Liver (tissue), 10 donors: ENCODE measurements at places on chromosomes 5 and 9. TPM values are rescaled to one million over a fixed set of nuclear protein-coding genes. Genes with fewer than 3 reads are reported as not detected.
A peak's percentile ranks its signal among the peaks of the same experiment; 100 is the strongest.

GRCh38 chr9:98312365-98312764 lies 56.9 kb upstream of the TBC1D2 start:
- no peak for DNase-seq

GRCh38 chr9:117462861-117463260 lies 48.0 kb upstream of the ASTN2 start:
- DNase-seq: no peak

TSSK1B gene
- polyA plus RNA-seq: not detected

DNA sequence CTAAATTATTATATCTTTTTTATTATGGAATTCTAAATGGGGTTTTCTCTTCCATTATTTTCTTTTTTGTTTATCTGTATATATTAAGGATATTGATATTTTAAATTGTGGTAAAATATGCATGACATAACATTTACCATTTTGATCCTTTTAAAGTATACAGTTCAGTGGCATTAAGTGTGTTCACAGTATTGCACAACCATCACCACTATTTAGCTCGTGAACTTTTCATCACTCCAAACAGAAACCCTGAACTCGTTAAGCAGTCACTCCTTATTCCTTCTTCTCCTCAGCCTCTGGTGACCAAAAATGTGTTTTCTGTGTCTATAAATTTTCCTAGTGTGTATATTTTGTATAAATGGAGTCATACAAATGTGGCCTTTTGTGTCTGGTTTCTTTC lies 188.2 kb downstream of the CCDC171 start:
- no peak for DNase-seq

DNA sequence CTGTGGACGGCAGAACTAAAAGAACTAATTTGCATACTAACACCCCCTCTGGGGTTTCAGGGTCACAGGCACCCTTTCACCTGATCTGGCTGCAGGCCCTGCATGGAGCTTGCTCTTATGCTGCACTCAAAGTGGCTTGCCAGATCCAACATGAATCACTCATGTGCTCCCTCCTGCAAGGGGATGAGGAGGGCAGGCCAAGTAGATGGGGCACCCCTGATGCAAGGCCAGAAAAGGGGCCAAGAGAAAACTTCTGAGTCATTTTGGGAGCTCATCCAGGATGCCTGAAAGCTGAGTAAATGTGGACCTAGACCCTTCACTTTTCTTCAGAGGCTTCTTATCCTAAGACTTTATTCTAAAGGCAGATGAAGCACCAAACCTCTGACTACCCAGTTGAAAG lies 558.5 kb upstream of the PTGER4 start:
- DNase-seq: no peak

GRCh38 chr5:154015071-154015693 lies 23.5 kb downstream of the FAM114A2 start:
- DNase-seq: no peak

- no peak for DNase-seq
Observed at GRCh38 chr5:111129938-111130337, 37.8 kb downstream of the WDR36 start.

GRCh38 chr9:75185585-75186170 lies 97.4 kb downstream of the OSTF1 start:
- DNase-seq: peak; percentile 39

HINT1 gene
- 364 TPM for polyA plus RNA-seq

- no peak for DNase-seq
Observed at GRCh38 chr5:96402500-96402899, 30.5 kb downstream of the PCSK1 start.

DNA sequence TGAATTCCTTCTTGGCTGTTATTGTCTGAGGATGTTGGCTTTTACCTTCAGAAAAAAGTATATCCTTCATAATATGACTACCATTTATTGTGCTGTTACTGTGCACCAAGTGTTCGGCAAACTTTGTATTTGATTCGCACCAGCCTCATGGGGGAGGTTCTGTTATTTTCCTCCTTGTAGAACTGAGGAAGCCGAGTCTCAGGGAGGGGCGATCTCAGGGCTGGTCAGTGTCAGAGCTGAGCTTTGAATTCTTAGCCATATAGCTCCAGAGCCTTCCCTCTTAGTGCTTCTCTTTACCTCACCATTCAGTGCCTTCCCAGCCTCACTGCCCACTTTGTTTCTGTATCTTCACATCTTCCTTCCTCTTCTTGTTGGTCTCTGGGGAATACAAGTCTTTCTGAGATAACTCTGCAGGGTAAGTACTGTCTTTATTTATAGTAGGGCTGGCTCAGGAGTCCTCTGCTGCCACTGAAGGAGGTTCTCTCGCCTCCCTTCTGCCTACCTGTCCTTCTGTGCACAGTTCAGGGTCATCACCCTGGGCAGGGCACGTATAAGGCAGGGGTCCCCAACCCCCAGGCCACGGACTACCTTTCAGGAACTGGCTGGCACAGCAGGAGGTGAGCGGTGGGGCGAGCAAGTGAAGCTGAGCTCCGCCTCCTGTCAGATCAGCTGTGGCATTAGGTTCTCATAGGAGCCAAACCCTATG lies 48.4 kb downstream of the GALNT10 start:
- DNase-seq: no peak

AP3B1 gene
- 9.9 TPM for polyA plus RNA-seq

GRCh38 chr5:126178521-126178920 lies 244.7 kb upstream of the GRAMD2B start:
- no peak for DNase-seq

- DNase-seq: no peak
Observed at GRCh38 chr5:8848997-8849594, 696.8 kb downstream of the SEMA5A start.

AK8 gene
- 0.26 TPM for polyA plus RNA-seq

DNA sequence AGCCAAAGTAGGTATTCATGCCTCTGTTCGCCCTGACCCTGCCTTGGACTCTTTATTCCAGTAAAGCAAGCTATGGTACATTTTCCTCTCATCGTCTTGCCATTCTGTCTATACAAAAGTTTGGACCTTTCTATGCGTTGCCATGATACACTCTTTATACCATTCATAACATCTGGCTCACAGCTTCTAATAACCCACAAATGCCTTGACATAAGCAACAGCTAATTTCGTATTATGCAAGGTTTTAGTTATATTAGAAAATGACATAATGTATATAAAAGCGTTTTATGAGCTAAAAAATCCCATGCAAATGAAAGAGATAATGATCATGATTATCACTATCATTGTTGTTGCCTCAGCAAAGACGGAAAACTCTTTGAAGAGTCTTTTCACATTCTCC lies 265.7 kb downstream of the TMEM167A start:
- DNase-seq: no peak

PCDHGA1 gene
- 0.05 TPM for polyA plus RNA-seq

- DNase-seq: no peak
Observed at GRCh38 chr5:172556971-172557461, 84.0 kb upstream of the NEURL1B start.

DNA sequence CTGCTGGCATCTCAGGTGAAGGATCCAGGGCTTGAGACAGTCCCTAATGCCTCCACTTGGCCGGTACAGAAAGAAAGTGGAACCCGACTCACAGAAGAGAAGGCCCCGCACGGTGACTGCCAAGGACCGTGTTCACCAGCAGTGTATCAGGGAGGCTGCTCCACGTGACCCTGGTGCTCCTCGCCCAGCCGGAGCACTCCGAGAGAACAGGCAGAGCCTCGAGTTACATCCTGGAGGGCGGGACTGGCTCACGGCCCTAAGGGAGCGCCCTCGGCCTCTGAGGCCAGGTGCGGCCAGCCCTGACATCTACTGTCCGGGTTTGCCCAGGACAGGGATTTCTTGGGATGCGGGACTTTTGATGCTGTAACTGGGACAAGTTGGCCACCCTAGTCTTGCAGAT lies 104.0 kb upstream of the SARDH start:
- no peak for DNase-seq

CAVIN4 gene
- 0.05 TPM for polyA plus RNA-seq

DNA sequence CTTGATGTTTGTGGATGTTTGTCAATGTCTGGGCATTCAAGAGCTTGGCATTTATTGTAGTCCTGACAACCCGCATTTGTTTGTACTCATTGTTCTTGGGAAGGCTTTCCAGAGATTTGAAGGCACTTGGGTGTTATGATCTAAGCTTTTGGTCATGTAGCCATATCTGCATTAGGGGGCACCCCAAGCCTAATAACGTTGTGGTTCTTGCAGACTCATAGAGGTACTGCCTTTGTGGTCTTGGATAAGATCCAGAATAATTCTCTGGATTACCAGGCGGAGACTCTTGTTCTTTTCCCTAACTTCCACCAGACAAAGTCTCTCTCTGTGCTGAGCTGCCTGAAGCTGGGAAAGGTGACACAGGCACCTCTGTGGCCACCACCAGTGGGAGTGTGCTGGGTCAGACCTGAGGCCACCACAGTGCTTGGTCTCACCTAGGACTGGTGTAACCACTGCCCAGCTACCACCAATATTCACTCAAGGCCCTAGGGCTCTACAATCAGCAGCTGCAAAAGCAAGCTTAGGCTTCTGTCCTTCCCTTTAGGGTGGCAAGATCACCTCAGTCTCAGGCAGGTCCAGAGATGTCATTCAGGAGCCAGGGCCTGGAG lies 144.4 kb upstream of the TAS2R1 start:
- DNase-seq: no peak

- DNase-seq: peak; percentile 48
Observed at GRCh38 chr9:7570107-7570720, 229.4 kb downstream of the DMAC1 start.

DNA sequence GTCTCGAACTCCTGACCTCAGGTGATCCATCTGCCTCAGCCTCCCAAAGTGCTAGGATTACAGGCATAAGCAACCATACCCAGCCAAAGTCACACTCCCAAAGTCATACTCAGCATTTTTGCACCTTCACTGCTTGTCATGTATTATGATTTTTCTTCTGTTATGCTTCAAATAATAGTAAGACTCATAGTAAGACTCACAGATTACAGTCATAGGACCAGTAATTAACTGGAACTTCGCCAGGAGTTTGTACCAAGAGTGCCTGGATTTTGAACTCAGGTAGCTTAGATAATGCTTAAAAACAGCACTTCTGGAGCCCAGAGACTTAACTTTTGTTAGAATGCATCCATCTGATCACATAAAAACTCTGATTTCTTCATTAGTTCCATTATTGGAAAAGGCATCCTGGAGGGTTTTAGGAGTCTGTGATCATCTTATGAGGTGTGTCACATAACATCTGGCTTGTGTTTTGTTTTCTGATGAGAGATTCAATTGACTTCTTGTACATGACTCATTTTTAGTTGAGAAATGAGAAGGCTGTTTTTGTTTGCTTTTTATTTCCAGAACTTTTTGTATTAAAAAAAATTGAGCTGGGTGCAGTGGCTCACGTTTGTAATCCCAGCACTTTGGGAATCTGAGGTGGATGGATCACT lies 131.5 kb downstream of the ADAMTS19 start:
- DNase-seq: no peak

ITK gene
- 0.40 TPM for polyA plus RNA-seq

PALM2AKAP2 gene
- polyA plus RNA-seq: 5.3 TPM

DNA sequence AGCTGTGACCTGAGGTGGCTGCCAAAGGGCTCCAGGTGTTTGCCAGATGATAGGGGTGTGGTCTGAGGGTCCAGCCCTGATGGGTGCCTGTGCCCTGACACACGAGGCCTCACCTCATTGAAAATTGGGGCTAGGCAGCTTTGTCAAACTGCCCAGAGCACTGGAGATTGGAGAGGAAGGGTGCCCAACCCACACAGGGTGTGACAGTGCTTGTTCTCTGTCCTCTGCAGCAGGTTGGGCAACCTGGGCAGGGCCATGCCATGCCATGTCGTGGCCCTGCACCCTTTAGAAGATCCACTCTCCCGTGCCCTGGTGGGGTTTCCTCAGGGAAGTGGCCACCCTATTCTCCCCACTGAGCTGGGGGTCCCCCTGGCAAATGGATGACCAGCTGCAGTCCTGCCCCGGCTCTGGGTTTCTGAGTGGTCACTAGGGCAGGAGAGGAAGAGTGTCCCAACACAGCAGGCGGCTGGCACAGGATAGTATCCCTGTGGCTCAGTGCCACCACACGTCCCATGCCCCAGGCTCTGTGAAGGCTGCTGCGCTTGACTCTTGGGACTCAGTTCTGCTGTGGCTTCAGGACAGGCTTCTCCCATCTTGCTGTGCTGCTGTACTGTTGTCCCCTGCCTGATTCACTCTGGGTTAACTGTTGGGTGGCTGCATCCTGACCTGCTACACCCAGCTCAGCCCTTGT lies 100.8 kb upstream of the PITX1 start:
- DNase-seq: no peak

FST gene
- polyA plus RNA-seq: 26.4 TPM

MELK gene
- 0.25 TPM for polyA plus RNA-seq

GRCh38 chr9:135443797-135444425 lies 35.7 kb upstream of the PPP1R26 start:
- DNase-seq: no peak

CCDC180 gene
- polyA plus RNA-seq: 0.35 TPM
